H4 (cell line): ENCODE measurements at places on chromosomes 5 and 9.

- DNase-seq: no peak
Observed at GRCh38 chr9:99731950-99732349, 89.7 kb upstream of the NR4A3 start.

GRCh38 chr5:172028167-172028566 is 21.7 kb upstream of the FBXW11 start:
- no peak for DNase-seq

DNA sequence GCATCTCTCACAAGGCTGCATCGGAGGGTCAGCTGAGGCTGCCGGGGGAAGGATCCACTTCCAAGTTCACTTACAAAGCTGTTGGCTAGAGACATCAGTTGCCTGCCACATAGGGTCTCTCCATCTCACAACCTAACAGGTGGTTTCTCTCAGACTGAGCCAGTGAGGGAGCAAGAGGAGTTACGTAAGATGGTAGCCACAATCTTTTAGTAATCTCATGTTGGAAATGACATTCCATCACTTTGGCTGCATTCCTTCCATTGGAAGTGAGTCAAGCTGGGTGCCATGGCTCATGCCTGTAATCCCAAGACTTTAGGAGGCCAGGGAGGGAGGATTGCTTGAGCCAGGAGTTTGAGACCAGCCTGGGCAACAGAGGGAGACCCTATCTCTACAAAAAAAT is 7.4 kb upstream of the GRK6 start:
- DNase-seq: peak; percentile 66

DNA sequence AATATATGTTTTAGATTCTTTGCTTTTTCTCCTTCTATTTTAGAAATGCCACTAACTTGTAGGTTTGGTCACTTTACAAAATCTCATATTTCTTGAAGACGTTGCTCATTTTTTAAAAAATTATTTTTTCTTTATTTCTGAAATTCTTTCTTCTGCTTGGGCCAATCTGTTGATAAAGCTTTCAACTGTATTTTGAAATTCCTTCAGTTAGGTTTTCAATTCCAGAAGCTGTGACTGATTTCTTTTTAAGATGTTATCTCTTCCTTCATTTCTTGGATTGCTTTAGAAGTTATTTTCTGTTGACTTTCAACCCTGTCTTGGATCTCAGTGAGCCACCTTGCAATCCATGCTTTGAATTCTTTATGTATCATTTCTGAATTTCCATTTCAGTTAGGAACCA is 64.2 kb downstream of the SLC25A46 start:
- no peak for DNase-seq

DNA sequence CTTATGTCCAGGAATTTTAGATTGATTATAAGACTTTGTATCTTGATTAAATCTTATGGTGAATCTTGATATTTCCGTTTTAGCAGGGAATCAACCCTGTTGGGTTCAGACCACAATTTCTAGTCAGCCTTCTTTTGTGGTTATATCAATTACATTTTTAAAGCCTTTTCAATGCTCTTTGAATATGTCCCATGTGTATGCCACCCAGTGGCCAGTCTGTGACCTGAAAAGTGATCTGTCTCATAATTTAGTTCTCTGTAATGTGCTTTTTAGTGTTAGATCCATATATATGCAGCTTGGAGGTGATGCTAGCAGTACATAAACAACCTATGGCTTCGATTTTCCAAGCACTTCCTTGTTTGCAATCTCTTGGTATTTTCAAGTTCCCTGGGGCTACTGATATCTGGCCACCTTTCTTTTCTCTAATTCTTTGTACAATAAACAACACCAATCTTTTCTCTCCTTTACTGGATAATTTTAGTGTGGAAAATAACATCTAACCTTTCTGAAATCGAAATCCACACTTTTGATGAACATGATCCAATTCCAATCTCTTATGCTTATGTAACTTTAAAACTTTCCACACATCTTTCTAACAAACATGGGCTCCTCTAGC is 28.8 kb downstream of the PDE8B start:
- no peak for DNase-seq

DNA sequence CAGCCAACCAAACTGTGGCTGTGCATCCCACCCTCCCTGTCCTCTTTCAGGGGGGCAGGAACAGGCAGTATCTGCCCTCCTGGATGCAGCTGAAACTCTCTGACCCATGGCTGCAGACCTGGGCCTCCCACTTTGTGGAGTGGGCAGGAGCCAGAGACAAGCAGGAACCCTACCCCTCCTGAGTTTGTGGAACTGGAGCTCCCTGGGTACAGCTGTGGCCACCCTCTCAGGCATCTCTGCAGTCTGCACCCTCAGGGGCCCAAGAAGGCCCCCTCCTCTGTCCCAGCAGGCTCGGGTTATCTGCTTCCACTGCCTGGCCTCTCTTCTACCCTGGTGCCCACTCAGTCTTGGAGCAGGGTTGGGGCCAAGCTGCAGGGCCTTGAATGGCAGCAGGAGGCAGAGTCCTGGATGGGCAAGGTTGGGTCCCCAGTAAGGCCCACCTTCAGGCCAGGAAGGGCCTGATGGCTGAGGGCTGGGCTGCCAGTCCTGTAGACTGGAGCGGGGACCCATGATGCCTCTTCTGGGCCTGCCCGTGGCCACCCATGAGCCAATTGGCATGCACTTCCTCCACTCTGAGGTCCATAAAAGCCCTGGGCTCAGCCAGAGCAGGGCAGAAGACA is 619.9 kb downstream of the KIF4B start:
- no peak for DNase-seq

DNA sequence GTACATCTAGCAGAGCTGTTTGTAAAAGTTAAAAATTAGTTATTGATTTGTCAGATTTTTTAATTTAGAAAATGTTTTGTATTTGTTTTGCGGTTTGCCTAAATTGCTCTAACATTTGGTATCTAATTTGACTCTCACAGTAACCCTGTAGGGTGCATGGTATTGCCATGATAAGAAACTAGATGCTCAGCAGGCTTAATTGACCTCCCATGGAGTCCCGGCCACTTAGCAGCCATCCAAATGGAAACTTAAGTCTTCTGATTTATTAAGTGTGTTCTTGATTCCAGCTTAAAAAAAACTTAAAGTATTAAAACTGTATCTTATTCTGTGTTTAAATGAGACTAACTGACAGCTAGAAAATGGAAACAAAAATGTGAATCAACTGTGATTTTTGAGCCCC is 54.5 kb downstream of the CAST start:
- DNase-seq: no peak

- no peak for DNase-seq
Observed at GRCh38 chr5:169440107-169440705, 139.3 kb upstream of the SLIT3 start.

- DNase-seq: no peak
Observed at GRCh38 chr9:112094948-112095681, 80.0 kb downstream of the SUSD1 start.

- DNase-seq: peak; percentile 94
Observed at GRCh38 chr9:84371737-84372136, 31.2 kb upstream of the SLC28A3 start.

- no peak for DNase-seq
Observed at GRCh38 chr5:72566746-72567145, 59.5 kb upstream of the ZNF366 start.

- no peak for DNase-seq
Observed at GRCh38 chr5:116771466-116772151, 197.0 kb upstream of the SEMA6A start.

GRCh38 chr9:123642291-123643278 is 286.6 kb downstream of the CRB2 start:
- DNase-seq: no peak

DNA sequence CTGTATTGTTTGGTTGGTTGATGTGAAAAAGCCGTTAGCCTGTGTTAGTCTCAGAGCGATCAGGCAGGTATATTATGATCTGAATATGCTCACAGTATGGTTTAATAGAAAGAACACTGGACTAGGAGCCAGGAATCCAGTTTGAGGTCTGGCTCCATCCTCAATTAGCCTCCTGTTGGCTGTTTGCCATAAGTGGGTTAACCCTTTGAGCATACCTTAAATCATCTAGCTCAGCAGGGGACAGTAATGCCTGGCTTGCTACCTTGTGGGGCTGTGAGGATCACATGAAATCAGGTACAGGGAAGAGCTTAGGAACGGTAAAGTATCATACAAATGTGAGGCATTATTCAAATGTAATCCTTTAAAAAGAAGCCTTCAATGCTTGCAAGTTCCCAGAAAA is 104.7 kb downstream of the CMYA5 start:
- DNase-seq: no peak

DNA sequence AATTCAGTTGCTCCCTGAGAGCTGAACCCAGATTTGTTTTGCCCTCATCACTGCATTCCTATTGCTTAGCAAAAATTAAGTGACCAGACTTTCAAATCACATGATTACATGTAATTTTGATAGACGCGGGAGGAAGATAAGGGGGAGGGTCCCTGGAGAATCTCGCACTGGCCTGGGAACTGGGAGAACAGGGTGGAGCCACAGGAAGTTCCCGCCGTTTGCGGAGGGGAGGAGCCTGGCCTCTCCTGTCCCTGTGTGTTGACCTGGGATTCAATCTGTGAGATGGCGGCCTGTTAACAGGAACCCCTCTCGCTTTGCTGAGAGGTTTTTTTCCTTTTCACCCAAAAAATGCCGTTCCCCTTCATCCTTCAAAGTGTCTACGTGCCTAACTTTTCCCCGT is 142.9 kb upstream of the OR13F1 start:
- DNase-seq: no peak
